ENCODE measurements at places on chromosomes 1 and 21.

GRCh38 chr1:17957588-17958267 is 149.9 kb upstream of the IGSF21 start:
- DNase-seq = peak; percentile 17

GRCh38 chr1:20928146-20928545 is 141.0 kb upstream of the HP1BP3 start:
- no peak for DNase-seq

DNA sequence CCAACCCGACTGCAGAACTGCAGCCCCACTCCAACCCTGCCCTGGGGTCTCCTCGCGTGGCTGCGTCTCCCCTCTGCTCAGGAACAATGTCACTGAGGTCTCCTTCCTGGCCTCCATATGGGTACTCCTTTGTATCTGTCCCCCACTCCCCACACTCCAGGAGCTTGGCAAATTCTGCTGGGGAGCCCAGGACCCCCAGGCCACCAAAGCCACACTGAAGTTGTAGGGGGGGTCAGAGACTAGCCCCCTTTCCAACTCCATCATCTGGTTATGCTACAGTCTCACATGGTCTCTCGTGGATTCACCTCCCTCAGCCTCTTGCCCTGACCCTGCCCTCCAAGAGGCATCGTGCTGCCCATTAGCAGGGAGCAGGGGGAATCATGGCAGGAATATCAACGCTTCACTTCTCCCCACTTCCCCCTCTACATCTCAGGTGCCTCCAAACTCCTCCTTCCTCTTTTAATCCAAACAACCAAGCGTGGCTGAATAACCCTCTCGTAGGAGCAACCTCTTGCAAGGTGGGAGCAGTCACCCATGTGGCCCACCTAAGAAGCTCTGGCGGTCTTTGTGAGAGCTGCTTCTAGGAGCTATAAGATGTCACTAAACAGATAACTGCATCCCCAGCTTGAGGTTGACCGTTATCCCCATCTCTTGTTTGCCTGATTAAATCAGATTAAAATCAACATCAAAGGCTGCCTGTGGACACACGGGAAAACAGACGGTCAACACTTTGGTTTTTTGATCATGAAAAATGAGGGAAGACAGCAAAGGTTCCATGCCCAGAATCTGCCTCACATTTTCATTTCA is 86.4 kb downstream of the MIS18A start:
- no peak for DNase-seq

DNA sequence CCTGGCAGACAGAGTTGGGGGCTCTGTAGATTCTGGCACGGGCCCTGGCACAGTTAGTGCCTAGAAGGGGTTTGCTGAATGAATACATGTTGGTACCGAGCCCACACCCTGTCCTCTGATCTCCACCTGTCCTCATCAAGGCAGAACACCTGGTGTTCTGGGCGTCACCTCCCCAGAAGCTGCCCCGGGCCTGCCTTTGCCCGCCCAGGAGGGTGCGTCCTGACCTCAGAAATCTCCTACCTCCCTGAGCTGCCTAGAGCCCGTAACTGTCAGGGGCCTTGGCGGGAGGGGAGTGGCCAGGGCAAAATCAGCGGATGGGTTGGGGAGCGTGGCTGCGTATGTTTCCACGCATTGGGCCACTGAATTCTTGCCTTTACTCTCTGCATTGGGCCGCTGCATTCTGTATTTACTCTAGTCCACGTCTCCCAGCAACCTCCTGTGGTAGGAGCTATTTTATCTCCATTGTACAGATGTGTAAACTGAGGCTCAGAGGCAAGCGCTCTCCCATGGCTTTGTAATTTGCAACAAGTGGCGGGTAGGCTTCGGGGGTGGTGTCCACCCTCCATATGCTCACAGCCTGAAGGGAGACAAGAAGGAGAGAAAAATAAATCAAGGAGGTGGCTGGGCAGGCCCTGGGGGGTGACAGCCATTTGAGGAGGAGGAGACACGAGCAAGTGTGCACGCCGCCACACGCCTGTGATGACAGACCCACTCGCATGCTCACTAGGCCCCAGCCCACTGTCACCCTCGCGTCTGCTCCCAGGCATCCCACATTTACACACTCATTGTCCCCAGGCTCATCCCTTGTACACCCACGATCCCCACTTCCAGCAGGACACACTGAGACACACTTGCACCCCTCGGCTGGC is 95.7 kb upstream of the WNT4 start:
- no peak for DNase-seq

- DNase-seq = no peak
Measured at GRCh38 chr1:39105841-39106765, 80.0 kb downstream of the NDUFS5 start.

DNA sequence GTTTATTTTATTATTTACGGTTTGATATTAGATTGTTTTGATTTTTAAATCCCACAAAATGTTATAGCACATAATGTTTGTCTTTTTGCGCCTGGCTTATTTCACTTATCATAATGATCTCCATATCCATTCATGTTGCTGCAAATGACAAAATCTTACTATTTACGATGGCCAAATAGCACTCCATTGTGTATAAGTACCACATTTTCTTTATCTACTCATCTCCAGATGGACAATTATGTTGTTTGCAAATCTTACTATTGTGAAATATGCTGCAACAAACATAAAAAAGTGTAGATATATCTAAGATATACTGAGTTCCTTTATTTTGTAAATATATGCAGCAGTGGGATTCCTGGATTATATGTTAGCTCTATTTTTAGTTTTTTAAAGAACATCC is 1568.3 kb downstream of the AMY1C start:
- DNase-seq = no peak

DNA sequence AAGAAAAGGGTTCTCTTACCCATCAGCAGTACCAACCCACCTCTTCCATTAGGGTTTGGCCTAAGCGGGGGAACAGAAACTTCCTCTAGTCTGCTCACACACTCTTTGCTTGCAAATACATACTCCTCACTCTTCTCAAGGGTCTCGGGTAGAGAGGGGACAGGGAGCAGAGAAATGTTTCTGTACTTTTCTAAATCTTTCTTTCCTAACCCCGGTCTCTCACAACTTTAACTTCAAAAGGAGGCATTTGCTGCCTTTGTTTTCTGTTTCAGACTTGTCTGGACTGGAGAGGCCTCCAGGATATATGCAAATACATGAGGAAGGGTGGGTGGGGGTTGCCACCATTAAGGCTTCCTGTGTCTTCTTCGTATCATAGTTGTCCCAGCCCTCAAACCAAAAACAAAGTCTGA is 10.5 kb upstream of the LAX1 start:
- no peak for DNase-seq

GRCh38 chr1:171142416-171143385 is 42.4 kb upstream of the FMO2 start:
- DNase-seq = peak; percentile 63

DNA sequence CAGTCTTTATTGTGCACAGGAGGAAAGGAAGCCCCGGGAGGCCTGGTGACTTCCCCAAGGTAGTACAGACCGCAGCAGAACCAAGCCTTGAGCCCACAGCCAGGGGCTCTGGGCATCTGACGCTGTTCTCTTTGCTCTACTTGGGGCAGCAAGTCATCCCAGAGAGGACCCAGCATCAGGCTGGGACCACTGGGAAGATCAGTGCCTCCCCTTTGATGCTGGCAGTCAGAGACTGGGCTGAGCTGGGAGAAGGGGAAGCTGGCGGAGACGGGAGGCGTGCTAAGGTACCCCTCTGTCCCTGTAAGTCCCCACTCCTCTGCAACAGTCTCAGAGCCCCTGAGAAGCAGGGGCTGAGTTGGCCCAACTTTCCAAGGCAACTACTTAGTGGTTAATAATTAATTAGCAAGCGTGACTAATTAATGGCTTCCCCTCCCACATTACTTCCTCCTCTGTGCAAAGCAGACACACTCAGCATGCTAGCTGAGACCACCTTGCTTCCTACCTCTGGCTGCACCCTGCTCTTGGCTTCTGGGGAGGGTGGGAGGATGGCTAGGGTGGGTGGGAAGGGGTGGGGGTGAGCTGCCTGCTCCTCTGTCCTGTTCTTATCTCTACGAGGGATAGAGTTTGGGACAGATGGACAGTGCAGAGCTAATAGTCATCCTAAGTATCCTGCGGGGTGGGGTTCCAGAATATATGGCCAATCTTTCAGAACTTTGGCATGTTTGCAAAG is 1.3 kb downstream of the INAVA start:
- no peak for DNase-seq

GRCh38 chr1:185973645-185974044 is 239.5 kb downstream of the HMCN1 start:
- peak; percentile 92 for DNase-seq

DNA sequence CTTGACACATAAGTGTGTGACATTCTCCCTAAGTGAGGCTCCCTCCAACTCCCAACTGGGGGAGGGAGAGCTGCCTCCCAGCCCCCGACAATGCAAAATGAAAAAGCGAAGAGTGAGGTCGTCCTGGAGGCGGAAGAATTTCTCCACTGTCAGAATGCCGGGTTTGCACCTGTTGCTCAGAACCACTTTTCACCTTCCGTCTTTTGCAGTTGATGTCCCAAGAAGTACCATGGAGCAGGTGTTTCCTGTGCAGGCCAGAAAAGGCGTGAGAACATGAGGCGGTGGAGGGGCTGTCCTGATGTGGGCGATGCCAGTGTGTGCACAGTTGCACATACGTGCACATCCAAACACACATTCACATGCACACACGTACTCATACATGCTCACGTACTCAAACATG is 158.6 kb upstream of the AJAP1 start:
- no peak for DNase-seq

DNA sequence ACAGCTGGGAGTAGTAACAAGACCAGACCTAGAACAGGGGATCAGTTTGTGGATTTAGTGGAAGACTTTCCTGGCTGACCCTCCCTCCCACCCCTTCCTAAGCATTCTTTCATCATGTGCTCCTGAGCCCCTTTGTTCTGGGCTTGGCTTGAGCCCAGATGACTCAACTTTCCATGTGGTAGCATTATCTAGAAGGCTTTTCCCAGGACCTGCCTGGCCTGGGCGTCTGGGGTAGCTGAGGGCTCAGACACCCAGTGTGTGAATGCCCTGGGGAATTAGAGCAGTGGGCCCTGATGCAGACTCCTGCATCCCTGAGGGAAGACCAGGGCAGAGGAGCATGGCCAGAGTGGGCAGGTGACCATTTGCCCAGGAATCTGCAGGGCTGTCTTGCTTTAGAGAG is 44.1 kb upstream of the TSPAN2 start:
- no peak for DNase-seq

DNA sequence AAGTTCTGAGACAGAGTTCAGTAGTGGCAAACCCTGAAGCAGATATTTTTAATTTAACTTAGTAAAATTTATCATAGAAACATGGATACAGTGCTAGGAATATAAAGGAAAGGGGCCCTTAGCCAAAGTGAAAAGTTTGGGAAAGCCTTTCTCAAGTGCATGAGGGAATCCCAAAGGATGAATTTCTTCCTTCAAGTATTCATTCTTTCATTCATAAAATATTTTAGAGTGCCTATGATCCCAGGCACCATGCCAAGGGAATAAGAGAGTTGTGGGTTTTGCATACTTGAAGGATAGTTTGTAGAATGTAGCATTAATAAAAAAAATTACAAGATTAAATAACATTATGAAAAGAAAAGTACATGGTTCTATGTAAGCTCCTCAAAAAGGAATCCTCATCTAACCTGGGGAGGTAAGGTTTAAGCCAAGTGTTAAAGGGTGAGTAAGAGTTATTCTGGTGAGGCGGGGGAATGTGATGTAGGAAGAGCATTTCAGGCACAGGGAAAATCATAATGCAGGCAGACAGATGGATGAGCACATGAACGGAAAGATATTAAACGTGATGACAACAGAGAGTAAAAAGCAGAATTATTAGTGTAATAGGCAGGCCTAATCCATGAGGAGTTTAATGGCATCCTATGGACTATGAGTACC is 40.4 kb upstream of the NTNG1 start:
- DNase-seq = no peak

GRCh38 chr1:15233689-15234088 is 13.3 kb upstream of the FHAD1 start:
- no peak for DNase-seq

DNA sequence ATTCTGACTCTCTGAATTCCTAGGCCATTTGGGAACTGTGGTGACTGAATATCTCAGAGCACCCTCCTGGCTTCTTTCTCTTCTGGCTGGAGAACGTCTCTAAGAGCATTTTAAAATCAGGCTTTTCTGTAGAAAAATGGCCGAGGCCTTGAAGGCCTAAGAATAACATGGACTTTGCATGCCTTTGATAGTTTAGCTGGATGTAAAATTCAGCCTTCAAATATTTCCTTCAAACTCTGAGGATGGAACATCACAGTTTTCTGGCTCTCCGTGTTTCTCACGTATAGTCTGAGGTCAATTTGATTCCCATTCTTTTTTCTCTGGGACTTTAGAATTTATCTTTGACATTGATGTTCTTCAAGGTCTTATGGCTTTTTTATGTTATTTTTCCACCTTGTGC is 34.0 kb downstream of the ARHGEF16 start:
- no peak for DNase-seq

DNA sequence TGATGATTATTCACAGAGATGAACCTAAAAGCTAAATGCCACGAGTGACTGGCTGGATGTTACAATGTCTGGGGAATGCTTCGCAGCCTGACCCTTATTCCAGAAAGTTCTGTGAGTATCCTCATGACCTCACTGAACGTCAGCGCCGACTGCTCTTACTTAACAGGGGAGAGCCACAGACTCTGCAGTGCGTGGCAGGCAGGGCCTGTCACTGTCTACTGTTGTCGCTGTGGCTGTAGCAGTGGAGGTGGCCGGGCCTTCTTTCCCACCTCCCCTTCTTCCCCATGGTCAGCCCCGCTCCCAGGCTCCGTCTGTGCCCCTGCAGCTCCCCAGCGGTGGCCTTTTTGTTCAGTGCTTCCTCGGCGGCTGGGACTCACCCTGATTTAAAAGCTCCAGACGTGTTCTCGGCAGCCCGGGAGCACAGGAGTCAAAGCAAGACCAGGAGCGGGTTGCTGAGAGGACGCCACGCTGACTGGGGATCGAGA is 52.2 kb upstream of the TARBP1 start:
- DNase-seq = peak; percentile 42

GRCh38 chr1:200207711-200208126 is 180.2 kb downstream of the NR5A2 start:
- peak; percentile 17 for DNase-seq

DNA sequence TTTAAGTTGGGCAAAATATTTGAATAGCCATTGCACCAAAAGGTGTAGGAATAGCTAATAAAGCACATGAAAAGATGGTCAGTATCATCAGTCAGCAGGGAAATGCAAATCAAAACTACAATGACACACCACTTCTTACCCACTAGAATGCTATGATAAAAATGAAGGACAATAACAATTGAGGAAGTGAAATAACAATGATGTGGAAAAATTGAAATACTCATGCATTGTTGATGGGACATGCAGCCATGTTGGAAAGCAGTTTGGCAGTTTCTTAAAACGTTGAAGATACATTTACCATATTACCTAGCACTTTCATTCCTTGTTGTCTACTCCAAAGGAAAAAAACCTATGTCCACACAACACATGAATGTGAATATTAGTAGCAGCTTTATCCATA is 28.4 kb downstream of the HSD3B1 start:
- DNase-seq = no peak

DNA sequence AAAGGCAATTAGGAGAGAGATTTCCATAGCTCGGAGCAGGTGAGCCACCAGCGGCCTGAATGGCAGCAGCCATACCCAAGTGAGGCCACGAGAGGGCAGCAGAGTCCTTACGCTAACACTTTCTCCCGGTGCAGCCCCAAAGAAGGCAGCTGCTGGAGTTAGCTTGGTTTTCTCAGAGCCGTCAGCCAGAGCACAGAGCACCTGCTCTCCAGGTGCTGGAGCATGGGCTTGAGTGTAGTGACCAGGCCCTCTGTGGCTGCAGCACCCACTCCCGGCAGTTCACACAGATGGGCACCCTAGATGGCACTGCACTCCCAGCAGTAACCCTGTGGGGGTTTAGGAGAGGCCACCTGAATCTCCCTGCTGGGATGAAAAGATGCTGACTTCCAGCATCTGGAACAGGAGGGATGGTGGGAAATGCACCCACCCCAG is 45.8 kb downstream of the TMCC2 start:
- no peak for DNase-seq

GRCh38 chr1:239976130-239976968 is 115.3 kb upstream of the FMN2 start:
- peak; percentile 39 for DNase-seq
